CD4-positive, alpha-beta T cell treated with Interleukin-4 for 4 hours (primary cell): ENCODE measurements at places on chromosomes 7 and 10.

DNA sequence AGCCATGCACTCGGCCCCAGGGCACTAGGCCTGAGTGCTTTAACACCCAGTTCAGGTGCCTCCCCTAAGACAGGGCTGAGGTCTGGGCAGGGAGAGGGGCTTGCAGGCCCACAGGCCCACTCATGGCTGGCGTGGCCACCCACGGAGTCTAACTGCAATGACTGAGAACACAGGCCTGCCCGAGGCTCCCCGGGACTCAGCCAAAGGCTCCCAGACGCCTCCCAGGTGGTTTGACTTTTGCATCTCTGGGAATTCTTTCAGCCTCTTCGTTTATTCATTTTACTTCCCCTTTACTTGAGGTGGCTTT lies 37.3 kb downstream of the PTPRN2 start:
- no peak for DNase-seq

- no peak for DNase-seq
Measured at GRCh38 chr7:36281945-36282717, 107.5 kb upstream of the ANLN start.

DNA sequence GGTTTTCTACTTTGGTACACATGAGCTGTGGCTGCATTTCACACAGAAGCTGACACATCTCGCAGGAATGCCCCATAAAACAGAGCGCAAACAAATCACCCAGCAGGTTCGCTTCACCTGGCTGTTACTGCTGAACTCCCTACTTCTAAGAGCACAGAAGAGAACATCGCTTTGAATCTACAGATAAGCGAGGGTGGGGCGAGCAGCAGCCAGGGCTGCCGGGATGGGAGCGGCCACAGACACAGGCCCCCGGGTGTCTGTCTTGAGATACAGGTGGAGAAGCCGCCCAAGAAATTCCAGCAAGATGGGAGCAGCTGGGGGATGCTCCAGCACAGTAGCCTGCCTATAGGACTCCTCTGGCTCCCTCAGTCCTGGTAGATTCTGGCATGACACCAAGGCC lies 27.4 kb downstream of the OGDHL start:
- DNase-seq = no peak

DNA sequence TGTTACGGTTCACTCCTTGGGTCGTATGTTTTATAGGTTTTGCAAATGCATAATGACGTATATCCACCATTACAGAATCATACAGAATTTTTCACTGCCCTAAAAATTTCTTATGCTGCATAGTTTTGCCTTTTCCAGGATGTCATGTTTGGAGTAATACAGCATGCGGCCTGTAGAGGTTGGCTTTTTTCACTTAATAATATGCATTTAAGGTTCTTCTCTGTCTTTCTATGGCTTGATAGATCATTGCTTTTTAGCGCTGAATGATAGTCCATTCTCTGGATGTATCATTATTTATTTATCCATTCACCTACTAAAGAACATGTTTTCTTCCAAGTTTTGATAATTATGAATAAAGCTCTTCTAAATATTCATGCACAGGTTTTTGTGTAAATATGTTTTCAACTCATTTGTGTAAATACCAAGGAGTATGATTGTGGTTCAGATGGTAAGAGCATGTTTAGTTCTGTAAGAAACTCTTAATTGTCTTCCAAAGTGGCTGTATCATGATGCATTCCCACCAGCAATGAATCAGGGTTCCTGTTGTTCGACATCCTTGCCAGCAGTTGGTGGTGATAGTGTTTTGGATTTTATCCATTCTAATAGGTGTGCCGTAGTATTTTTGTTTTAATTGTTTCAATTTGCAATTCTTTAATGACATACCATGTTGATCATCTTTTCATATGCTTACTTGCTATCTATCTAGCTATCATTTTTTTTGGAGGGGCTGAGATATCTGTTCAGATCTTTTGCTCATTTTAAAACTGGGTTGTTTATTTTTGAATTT lies 531.2 kb upstream of the GHITM start:
- DNase-seq = no peak

- DNase-seq = no peak
Measured at GRCh38 chr7:127887631-127888030, 143.6 kb downstream of the LRRC4 start.

GRCh38 chr10:94677691-94678090 lies 5.8 kb upstream of the CYP2C18 start:
- no peak for DNase-seq

GRCh38 chr10:70328967-70329366 lies 45.2 kb upstream of the NPFFR1 start:
- DNase-seq = no peak
